ENCODE measurements at places on chromosomes 1 and 21. TPM values are rescaled to one million over a fixed set of nuclear protein-coding genes. Genes with fewer than 3 reads are reported as not detected.

The NDUFS2 gene
- total RNA-seq: 82.6 TPM

The CCDC24 gene
- total RNA-seq: 22.0 TPM

The OR6N1 gene
- total RNA-seq: not detected

DNA sequence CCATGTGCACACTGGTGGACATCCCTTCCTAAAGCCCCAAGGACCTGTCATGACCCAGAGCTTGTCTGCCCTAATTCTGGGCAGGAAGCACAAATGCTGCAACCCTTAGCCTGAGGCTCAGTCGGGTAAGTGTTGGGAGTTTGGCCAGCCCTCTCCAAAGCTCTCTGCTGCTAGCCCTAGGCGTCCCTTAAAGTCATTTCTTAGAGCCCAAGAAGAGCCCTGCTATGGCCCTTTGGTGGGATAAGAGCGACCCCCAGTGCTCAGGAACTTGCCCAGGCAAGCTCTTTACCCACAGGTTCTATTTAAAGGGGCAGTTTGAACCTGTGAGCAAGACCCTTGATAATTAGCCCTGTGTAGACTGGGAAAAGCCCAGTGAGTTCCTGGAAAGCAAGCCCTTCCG lies 356.8 kb downstream of the RRAGC start:
- no peak for DNase-seq

The SPATA6 gene
- 14.5 TPM for total RNA-seq

DNA sequence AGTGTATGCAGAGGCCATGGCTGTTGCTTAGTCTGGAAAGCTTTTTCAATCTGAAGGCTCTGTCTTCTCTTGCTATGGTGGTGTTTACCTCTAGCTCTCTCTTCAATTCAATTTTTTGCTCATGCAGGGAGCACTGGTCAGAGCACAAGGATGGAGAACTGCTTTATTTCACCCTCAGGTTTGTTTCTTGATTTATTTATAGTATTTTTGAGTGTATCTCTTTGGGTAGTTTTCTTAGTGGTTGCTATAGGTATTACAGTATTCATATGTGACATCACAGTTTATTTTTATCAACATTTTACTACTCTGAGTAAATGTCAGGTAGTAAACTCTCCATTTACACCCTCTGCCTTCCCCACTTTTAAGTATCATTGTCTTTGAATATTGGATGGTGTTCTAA lies 147.9 kb downstream of the RASAL2 start:
- no peak for DNase-seq

The MAEL gene
- not detected for total RNA-seq

GRCh38 chr1:184747089-184747955 lies 7.3 kb downstream of the EDEM3 start:
- DNase-seq: no peak

The RBM8A gene
- total RNA-seq: 109 TPM

DNA sequence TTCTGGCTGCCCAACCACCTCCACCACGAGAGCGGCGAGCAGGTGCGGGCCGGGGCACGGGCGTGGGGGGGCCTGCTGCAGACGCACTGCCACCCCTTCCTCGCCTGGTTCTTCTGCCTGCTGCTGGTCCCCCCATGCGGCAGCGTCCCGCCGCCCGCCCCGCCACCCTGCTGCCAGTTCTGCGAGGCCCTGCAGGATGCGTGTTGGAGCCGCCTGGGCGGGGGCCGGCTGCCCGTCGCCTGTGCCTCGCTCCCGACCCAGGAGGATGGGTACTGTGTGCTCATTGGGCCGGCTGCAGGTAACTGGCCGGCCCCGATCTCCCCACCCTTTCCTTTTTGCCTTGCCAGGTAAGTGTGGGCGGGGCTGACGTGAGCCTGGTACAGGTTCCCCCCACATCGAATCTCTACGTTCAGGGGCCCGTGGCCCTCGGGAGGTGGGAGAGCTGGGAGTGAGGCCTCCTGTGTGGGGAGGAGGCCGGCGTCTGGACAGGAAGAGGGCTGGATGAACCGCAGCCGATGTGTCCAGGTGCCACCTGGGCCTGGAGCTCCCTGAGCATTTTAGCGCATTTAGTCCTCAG lies 51.7 kb downstream of the COL18A1 start:
- DNase-seq: no peak

DNA sequence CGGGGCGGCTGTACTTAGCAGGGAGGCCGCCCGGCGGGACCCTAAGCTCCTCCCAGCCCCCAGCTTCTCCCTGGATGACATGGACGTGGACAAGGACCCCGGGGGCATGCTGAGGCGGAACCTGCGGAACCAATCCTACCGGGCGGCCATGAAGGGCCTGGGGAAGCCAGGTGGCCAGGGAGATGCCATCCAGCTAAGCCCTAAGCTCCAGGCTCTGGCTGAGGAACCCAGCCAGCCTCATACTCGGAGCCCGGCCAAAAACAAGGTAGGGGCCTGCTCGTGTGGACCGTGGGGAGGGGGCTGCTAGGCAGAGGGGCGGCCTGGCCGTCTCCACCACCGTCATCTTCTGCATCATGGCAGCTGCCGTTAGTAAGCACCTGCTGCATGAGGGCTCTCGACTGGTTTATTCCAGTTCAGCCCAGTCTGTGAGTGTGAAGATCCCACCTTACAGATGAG lies 9.0 kb downstream of the ARHGEF16 start:
- no peak for DNase-seq

DNA sequence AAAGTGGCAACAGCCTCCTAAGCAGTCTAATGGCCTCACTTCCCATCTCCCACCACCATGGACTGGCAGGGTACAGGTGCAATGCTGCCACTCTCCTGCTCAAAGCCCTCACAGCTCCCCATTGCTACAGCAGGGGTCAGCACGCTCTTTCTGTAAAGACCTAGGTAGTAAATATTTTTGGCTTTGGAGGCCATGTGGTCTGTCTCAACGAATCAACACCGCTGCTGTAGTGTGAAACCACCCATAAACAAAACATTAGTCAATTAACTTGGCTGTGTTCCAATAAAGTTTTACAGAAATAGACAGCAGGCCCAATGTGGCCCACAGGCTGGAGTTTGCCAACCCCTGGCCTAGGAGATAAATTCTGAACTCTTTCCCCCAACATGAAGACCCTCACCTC lies 44.6 kb upstream of the TMEM125 start:
- DNase-seq: no peak

The RGS13 gene
- total RNA-seq: not detected

The LIPI gene
- total RNA-seq: not detected

The GMEB1 gene
- 7.5 TPM for total RNA-seq

DNA sequence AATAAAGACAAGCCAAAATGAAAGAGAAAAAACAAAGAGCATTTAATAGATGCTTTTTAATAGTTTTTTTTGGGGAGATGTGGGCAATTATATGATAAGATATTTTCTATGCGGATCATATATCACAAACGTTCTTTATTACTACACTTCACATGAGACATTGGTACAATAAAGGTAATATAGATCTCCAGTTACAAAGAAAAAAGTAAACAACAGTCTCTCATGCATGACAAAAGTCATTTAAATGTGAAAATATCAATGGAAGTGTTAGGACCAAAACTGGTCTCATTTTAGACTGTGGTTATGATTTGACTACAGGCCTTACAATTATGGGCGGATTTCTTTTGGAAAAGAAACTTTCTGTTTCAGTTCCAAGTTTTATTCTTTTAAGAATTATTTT lies 687.0 kb downstream of the ADGRL2 start:
- DNase-seq: no peak

The LEFTY1 gene
- 275 TPM for total RNA-seq

All from transverse colon (tissue), 4 donors.